ENCODE measurements at places on chromosomes 5 and 9.

DNA sequence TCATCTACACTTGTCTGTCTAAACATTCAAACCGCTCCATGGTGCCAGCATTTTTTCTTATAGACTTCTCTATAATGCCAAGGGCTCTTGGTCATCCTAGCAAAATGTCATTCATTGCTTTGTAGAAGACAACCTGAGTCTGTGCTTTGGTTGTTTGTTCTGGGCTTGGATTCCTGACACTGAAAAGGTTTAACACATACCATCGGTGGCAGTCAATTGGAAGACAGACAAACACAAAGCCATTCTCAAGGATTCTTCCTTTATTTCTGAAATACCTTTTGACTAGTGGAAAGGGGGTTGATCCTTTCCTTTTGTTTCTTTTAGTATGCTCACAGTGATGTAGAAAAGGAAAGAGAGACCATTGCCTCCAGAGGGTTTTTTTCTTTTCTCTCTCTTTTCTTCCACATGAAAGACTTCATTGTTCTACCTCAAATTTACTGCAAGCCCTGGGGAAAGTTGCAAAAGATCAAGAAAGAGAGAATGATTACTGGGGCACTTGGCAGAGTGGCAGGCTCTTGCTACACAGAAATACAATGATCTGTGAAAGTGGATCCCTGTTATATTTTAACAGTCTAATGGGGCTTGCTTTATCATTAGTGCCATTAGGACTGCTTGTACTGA lies 66.4 kb upstream of the TMC1 start:
- DNase-seq = no peak

DNA sequence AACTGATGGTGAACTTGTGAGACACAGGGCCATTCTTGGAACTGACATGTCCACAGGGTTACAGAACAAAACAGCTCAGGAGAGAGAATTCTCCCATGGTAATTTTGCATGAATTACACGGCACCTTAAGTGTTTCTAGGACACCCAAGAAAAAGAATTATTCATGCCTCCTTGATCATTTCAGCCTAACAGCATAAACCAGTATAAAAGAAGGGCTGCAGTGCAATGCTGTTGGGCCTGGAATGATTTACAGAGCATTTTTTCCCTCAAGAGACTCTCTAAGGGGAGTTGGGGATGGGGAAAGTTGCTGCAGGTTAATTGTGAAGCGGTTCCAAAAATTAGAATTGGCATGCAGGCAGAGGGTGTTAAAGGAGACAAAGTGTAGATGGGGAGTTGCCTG lies 136.4 kb upstream of the FBXL7 start:
- DNase-seq = no peak

DNA sequence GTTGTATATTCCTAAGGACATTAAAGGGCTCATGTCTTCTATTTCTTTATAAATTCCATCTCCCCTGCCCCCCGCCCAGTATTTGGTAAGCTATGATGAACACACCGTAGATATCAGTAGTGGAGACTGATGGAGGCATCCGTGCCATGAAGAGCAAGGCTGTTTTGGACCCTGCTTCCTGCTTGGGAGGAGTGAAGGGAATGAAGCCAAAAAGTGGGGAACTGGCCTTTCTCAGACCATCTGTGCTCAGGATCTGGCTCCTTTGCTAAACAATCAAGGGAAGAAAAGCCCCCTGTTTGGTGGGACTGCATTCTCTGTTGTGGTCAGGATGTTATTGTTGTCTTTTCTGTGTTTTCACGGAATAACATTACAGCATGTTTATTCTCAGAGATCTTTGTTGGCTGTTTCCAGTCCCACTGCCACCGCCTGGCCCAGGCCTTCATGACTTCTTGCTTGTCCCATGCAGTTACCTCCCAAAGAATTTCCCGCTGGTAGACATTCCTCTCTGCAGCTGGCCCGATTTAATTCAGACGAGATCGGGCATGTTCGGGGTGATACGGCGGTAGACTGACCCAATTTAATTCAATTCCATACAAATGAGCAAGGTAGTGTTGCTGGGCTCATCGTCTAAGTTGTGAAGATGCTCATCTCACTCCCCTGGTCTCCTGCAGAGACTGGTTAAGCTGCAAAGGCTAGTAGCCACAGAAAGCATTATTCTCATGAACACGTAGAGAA lies 31.4 kb upstream of the ANKH start:
- DNase-seq = no peak

GRCh38 chr9:109886617-109887016 lies 106.6 kb downstream of the PALM2AKAP2 start:
- DNase-seq = no peak

DNA sequence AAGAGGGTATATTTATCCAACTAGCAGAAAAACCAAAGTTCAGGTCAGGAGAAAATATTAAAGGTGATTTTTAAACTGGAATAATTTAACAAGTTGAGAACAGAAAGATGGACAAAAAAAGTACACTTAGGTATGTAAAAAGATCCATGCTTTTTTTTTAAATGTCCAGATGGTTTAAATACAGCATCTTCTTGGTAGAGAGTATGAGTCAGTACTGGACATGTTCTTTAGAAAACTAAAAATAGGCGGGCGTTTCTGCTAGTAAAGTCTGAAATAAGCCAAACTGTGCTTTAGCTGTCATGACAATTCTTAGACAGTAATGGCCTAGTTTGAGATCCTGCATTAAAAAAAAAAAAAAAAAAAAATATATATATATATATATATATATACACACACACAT lies 255.9 kb upstream of the ST8SIA4 start:
- no peak for DNase-seq

DNA sequence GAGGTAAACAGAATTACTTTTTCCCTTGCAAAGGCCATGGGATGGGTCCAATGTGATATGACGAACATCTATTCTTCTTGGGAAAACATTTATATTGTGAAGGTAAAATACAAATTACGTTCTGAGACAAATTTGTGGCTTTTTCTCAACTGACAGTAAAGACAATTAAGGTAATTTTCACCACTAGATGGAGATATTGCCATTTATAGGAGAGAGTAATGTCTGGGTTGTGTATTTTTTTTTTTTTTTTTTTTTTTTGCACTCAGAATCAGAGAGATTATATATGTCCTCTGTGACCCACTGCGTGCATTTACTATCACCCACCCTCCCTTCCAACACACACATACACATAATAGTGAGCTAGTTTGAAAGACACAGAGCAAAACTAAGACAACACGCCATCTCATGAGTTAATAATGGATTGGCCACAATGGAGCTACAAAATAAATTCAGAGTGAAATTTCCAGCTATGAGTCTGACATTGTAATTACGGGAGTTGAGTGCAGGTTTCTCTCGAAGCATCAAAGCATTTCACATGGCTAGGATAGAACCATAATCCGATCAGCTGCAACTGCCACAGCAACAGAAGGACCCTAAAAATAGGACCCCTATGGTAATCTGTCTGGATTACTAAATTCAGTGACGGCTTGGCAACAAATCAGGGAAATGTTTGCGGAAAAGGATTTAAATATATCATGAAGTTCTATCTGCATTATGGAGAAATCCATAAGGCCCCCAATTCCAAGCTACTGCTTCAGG lies 49.2 kb downstream of the ANXA1 start:
- DNase-seq = peak; percentile 8

GRCh38 chr5:142737179-142737578 lies 33.0 kb upstream of the ARHGAP26 start:
- DNase-seq = no peak

- no peak for DNase-seq
These were observed 158.6 kb upstream of the PPP1R26 start for GRCh38 chr9:135320943-135321342.

DNA sequence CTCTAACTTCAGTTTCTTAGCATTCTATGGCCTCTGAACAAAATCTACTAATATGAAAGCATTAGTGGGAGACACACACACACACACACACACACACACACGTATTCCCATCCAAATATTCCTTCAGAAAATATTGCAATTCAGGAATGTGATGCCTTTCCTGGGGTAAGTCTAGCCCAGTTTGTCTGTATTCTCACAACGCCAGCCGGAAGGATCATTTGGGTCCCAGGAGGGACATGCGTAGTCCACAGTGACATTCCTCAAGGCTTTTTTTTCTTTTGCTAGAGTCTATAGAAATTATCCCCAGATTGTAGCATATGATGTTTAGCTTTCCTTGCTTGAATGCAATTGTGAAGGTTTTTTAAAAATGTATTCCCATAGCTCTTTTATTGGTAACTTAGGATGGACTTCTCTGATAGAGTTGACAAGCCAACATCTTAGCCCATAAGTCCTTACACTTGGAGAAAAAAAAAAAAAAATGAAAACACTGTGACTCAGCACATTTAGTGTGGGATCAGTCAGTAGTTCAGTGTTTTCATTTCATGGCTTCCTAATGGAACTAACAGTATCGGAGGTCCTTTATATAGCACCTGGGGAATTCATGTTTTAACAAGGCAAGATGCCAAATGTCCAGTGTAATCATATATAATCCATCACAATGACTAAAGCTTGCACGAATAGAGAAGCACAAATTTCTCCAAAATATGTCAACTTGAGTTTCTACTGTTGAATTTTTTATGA lies 316.5 kb downstream of the DIRAS2 start:
- no peak for DNase-seq

DNA sequence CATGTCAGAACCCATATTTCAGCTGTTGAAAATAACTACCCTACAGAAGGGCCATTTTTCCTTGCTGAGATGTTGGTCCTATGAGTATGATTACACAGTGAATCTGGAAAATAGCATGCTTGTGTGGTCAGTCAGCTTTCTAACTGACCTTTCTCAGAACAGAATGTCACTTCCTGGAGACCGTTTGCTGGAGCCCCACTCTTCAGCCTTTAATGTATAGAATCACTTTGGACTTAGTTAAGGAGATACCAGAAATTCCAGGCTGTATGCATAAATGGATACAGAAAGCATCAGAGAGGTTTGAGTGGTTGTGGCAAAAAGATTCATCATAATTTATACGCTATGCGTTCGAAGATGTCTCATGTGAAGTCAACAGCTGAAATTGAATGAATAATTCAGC lies 488.1 kb downstream of the EBF1 start:
- DNase-seq = no peak

DNA sequence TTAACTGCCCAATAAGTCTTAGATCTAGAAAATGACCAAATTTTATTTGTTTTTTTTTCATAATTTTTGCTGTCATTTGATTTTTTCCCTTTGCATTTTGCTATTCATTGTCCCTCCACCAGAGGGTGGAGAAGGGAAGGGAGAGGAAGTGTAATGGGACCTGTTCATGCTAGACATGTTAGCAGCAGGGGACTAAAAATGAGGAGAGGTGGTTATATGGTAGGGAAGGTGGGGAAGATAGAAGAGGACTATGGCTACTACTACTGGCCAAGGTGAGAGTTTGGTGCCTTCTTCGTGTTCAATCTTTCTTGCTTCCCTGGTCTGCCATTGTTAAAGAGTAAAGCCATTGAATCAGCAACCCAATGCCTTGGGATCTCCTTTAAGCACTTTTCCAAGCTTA lies 6.4 kb downstream of the GRIA1 start:
- no peak for DNase-seq

DNA sequence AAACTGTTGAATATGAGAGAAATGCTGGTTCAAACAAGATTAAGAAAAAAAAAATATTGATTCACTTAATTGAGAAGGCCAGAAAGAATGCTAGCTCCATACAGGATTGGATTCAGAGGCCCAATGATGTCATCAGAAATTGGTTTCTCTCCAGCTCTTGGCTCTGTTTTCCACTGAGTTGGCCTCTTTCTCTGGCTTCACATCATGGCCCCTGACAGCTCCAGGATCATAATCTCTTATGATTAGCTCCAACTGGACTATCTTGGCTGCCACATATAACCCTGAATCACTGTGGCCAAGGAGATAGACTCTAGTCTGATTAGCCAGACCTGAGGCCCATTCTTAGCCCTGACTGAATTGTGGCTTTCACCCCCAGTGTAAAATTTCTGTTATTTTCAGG lies 244.7 kb upstream of the GRAMD2B start:
- DNase-seq = no peak

DNA sequence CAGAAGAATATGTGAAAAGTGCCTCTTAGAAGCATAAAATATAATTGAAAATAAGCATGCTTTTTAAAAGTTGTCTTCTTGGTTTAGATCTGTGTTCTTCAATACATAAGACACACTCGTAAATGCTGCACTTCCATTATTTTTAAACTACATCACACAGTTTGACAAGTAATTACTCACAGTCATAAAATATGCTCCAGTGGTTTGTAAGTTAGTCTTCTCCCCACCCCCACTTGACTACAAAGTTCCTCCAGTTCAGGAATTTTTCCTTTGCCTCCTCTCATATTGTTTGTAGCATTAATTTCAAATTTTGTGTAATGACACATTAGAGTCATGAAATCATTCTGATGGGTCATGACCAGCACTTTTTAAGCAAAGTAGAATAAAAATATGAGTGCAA lies 60.3 kb upstream of the PTGER4 start:
- DNase-seq = no peak

GRCh38 chr5:132812781-132813598 lies at the start of gene SOWAHA:
SOWAHA (plus strand) TSS chr5:132813302; CDS start chr5:132813622, 320 bp downstream.
- DNase-seq = no peak

DNA sequence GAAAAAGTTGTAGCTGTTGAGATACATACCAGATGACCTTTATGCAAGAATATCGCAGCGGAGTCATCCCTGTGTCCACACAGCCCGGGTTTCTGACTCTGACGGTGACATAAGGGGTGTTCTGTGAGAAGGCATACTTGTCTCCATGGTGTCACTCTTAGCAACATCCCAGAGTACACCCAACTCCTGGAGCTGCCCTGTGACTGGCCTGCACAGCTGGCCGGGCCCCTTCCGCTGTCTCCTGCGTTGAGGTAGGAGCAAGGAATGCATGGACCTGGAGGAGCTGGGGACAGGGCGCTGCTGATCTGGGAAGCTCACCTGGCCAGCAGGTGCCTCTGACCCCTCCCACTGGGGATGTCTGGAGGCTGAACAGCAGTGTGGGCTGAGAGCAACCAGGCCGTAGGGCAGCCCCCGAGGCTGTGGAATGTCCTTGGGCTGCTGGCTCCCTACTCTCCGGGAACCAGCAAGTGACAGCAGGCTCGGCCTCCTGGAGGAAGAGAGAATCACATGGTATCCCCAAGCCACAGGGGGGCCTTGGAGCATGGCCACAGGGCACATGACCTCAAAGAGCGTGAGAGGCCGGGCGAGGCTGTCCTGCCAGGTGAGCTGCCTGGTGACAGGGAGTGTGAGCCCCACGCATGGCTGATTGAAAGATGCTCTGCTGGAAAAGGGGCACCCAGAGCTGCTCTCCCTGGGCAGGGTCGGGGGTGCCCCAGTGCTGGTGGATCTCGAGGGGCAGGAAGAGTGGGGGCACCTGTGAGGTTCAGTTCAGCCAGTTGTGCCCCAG lies 113.4 kb downstream of the MRPL36 start:
- DNase-seq = no peak

GRCh38 chr9:90975781-90976538 lies 174.3 kb downstream of the SYK start:
- DNase-seq = no peak

- no peak for DNase-seq
These were observed 938 bp downstream of the NINJ1 start for GRCh38 chr9:93132946-93133680.

GRCh38 chr5:113225259-113225658 lies 209.5 kb downstream of the TSSK1B start:
- DNase-seq = no peak

- DNase-seq = no peak
These were observed 29.2 kb downstream of the FBXO4 start for GRCh38 chr5:41954286-41954685.

GRCh38 chr5:5494489-5495402 lies 72.3 kb downstream of the ICE1 start:
- DNase-seq = peak; percentile 59

Data from T-helper 2 cell (primary cell).